Amniotic stem cell (primary cell): ENCODE measurements at places on chromosomes 7 and 10.
A peak's percentile ranks its signal among the peaks of the same experiment; 100 is the strongest.

DNA sequence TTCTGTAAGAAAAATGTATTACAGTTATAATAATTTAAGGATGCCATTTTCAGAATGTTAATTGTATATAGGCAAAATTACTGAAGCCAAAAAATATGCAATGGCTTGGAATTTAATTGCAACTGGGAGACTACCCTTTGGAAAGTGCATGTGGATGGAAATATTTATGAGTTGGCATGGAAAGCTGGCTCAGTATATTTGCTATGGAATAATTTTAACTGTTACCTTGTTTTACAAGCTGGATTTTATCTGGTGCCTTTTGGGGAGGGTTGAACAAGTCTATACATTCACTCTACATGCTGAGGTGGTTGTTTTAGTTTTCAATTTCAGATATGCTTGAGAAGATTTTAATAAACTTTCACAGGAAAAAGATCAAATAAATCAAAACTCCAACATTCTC is 80.9 kb upstream of the ABCB5 start:
- DNase-seq: no peak

- no peak for DNase-seq
Observed at GRCh38 chr7:26397796-26398426, 106.2 kb downstream of the SNX10 start.

- no peak for DNase-seq
Observed at GRCh38 chr7:73517241-73517995, 4.7 kb downstream of the BAZ1B start.

GRCh38 chr10:4784667-4785333 is 41.2 kb upstream of the AKR1E2 start:
- DNase-seq: no peak

- no peak for DNase-seq
Observed at GRCh38 chr10:11280187-11280932, 262.7 kb downstream of the CELF2 start.

DNA sequence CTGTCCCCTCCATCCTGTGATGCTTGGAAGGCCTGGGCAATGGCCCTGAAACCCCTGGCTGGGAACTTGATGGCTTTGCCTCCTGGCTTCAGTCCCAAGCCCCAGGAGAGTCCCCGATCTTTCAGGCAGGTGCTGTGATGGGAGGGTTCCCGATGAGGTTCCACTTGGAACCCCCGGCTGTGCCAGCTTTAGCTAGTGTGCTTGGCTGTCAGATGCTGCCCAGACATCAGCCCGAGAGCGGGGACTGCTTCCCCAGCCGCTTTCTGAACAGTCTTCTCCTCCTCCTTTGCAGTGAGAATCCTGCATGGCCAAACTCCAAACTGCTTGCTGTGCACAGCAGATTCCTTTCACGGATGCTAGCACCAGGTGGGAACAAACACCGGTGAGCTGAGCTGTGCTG is 58.1 kb downstream of the PKD1L1 start:
- DNase-seq: no peak

DNA sequence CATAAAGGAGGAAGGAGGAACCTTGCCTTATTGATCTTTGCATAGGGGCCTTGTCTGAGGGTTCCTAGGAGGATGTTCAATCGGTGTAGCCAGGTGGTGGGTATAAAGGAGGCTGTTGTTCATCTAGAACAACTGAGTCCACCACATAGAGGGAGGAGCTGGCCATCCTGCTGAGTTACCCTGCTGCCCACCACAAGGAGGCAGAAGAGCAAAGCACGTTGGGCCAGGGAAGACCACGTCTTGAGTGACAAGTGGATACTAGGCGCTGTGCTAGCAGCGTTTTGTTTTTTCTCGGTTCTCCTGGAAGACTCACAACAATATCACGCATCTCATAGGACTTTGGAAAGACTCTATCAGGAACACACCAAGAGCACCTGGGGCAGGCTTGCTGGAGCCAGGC is 20.0 kb downstream of the FOXI2 start:
- no peak for DNase-seq

DNA sequence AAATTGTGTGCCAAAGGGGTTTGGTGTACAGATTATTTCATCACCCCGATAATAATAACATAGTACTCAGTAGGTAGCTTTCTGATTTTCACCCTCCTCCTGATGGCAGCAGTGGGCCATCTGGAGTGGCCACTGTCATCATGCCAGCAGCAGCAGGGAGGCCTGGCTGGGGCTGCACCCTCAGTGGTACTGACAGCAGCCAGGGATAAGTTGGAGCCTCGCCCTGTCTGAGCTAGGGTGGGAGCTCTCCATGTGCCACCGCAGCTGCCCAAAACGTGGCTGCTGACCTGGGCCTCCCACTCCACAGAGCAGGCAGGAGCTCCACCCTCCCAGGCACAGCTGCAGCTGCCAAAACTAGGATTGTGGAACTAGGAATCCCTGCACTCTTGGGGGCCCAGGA is 700.8 kb upstream of the KCND2 start:
- DNase-seq: no peak

GRCh38 chr10:83078645-83079044 is 1060.7 kb upstream of the GHITM start:
- DNase-seq: no peak

DNA sequence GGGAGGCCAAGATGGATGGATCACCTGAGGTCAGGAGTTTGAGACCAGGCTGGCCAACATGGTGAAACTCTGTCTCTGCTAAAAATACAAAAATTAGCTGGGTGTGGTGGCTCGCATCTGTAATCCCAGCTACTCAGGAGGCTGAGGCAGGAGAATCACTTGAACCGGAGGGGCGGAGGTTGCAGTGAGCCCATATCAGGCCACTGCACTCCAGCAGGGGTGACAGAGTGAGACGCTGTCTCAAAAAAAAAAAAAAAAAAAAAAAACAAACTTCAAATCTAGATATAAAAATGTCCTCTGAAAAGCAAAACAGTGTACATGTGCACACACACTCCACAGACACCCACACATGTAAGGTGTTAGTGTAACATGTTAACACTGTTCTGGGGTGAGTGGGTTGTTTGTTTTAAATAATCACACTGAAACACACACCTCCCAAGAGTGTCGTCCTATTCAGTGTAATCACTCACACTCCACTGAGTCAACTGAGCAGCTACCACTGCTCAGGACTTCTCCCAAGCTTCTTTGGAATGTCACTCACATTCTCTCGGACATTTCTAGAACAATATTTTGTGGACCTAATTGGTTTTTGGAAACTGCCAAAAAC is 12.8 kb upstream of the RGS10 start:
- no peak for DNase-seq

DNA sequence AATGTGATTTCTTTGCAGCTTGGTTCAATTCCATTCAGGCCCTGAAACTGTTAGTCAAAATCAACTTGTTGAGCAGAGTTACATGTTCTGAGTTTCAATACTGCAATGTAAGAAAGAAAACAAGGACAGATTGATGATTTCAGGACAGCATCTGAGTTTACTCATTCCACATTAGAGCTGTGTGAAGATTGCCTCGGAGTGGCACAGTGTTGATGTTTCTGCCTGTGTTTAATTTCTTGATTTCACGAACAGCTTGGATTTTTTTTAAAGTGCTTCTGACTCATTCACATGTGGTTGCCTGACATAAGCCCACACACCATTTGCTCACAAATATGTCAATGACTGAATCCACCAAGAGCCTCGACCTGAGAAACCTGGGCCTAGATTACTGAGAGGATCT is 101.2 kb upstream of the PARD3 start:
- peak; percentile 40 for DNase-seq

DNA sequence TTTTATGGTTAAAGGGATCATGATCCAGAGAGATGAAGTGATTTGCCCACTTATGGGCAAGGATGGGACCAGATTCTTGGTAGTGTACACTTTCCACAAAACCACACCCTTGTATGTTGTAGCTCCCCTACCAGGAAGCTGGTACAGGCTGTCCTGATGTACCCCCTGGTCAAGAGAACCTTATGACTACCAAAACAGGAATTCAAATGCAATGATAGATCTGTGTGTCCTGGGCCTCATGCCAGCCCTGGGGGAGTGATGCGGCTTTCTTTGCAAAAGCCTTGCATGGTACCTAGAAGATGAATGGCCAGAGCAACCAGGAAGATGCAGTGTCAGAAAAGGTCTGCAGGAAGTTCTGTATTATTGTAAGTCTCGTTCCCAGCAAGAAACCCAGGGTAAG is 94.9 kb upstream of the AGK start:
- no peak for DNase-seq

DNA sequence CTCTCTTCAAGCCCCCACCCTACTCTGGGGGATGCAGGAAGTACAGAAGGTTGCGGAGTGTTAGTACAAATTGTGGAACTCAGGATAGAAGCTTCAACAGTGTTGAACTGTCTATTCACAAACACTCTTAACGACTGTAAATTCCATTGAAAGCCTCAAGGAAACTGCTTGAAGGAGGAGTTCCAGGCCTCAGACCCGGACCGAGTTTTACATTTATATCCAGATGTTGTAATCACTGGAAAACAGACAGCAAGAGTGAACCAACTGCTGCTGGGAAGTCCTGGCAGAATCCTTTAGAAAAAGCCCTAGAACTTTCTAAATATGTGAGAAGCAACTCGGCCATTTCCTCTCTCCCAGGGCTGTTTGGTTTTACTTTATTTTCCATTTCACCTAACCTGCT is 84.1 kb upstream of the LRRC18 start:
- no peak for DNase-seq

DNA sequence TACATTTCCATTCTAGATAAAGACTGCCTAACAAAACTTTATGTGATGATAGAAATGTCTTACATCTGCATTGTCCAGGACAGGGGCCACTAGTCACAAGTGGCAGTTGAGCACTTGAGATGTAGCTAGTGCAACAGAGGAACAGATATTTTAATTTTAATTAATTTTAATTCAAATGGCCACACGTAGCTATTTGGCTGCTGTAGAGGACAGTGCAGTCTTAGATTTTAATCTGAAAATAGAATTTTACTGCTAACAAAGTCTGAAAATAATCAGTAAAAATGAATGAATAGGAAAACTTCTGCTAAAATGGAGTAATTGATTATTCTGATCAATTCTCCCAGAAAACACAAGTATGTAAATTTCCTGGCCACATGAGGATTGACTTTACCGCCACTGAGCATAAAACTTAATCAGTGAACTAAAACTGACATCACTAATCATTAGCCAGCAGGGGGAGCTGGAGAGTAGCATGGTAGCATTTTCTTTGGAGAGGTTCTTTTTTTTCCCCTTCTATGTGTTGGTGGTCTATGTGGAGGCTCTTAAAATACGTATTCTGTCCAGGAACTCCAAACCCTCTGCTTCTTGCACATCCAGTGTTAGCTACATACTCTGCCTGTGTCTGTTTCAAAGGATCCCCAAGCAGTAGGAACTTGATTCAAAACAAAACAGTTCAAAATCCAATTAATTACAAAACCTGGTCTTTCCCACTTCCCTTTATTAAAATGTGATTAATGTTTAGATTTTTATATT is 52.1 kb downstream of the TSPAN12 start:
- no peak for DNase-seq

DNA sequence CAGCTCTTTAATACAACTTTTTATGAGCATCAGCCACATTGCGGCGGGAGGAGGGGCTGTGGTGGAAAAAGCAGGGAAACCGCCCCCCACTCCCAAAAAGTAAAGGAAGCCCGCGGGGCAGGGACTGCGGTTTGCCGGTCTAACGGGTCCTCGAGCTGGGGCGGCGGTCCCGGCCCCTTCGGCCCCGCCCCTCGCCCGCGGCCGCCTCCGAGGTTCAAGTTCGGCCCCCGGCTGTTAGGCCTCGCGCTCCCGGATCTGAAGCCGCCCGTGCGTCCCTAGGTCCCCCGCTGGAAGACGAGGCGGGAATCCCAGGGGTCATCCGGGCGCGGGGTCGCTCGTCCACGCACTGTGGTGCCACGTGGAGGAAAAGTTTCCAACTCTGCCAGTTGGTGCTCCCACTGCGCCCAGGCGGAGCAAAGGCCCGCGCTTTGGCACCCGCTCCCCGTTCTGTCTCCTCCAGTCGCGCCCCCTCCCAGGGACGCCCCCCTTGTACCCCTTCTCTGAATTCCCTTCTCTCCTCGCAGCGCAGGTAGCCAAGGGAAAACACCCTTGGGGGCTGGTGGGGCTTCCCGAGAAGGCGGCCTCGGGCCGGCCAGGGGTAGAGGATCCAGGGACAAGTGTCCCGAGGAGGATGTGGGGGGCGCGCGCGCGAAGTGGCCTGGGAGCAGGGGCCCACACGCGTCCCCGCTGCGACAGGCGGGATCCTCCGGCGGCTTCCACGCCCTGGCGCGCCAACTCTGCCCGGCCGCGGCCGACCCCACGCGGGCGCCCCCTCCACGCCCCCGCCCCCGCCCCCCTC is 798 bp upstream of the AUTS2 start:
- no peak for DNase-seq

GRCh38 chr10:77638321-77639101 is 903 bp upstream of the KCNMA1 start:
- peak; percentile 10 for DNase-seq
